Femur (tissue), 1 donor: ENCODE measurements at places on chromosomes 2 and 18.

DNA sequence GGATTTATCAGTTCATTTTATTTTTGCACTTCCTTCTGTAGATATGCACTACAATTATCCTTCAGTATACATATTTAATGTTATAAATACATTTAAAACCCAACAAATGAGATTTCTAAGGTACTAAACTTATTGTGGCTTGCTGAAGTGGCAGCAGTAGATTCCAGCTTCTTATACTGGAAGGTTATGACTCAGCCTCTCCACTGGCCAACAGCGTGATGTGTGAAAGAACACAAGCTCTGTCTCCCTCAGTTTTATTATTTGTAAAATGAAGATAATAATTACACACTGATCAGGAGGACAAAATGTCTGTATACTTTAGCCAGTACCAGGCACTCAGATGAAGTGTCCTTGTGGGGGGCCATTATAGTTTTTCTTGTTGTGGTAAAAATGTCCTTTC is 1147.1 kb downstream of the CNTNAP5 start:
- no peak for DNase-seq

- DNase-seq = no peak
Measured at GRCh38 chr18:46891742-46892214, 25.5 kb downstream of the PIAS2 start.

DNA sequence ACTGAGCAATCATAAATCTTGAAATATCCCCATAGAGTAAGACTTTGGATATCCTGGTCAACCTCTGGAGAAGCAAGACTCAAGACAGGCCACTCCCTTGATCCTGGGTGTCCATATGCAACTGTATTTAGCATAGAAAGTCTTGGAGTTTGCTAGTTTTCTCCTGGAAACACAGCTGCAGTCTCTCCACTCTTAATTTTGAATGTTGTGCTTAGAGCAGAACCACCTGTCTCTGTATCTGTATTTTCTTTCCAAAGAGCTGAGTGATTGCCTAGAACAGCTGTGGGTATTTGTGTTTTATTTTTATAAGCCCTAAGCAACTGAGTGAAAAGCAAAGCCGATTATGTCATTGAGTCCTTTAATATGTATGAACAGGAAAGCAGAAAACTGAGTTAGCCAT is 64.1 kb upstream of the ADAM23 start:
- DNase-seq = no peak

- no peak for DNase-seq
Measured at GRCh38 chr2:203559641-203560040, 24.5 kb upstream of the RAPH1 start.

DNA sequence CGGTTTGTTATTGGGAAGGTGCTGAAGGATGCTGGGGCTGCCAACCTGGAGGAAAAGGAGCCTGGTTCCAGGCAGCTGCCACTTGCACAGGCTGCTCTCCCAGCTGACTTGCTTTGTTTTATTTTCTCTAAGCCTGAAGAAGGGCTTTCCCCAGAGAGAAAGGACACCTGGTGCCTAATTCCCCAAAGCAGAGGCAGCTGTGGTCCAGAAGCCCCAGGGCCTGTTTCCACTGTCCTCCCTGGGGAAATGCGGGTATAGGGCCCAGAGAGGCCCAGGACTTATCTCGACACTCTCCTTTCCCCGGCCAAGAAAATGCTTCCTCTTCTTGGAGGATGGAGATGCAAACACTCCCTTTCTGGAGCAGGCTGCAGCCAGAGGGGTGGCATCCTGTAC is 30.1 kb downstream of the INO80C start:
- DNase-seq = peak; percentile 34

- no peak for DNase-seq
Measured at GRCh38 chr18:58400331-58400870, 228.5 kb downstream of the ALPK2 start.

DNA sequence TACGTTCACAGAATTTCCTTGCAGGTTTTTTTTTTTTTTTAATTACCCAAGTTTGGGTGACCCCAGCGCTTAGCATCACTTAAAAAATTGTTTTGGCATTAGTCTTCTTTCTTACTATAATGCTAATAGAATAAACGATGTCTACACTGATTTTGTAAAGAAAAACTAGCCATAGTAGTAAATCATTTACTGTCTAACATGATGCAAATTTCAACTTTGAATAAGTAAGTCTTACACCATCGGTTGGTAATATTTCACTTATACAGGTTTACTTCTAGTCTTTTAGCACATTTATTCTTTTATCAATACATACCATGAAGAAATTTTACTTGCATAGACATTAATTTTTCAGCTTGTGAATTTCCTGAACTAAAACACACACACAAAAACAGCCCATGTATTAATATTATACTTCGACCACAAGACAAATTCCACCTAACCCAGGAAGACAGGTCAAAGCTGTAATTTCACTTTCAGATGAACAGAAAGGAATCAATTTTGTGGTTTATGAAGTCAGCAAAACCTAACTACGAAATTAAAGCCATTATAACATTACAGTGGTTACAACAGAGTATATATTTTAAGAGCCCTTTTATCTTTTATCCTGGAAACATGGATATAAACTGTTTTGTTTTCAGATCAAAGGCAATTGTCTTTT is 1.9 kb downstream of the YES1 start:
- DNase-seq = no peak

GRCh38 chr2:237475704-237476141 is 11.3 kb upstream of the MLPH start:
- DNase-seq = no peak

- no peak for DNase-seq
Measured at GRCh38 chr2:28754321-28754720, 2.7 kb downstream of the PPP1CB start.

DNA sequence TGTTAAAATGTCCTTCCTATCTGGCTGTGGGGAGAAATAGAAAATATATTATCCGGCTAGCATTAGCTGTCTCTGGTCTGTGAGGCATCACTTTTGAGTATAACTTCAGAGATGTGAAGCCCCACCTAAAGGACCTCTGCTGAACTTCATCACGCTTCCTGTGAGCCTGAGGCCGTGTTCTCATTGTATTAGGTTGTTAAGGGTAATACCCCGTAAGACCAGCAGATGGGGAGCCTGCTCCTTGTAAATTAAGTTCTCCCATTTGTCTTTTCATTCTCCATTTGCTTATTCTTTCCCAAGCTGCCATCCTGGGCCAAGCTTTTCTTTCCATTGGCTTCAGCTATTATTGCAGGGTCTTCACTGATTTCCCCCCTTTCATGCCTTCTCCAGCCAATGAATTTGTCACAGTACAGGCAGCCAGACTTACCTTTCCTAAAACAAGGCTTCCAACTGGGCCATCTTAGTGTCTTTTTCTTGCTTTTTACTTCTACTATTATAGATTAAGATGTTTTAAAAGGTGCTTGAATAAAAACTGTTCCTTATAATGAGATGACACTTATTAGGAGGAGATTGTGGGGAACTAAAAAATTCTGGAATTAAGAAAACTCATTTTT is 12.4 kb downstream of the NIF3L1 start:
- DNase-seq = peak; percentile 74

- DNase-seq = no peak
Measured at GRCh38 chr2:180763263-180763989, 217.0 kb upstream of the UBE2E3 start.

- no peak for DNase-seq
Measured at GRCh38 chr2:219030177-219030940, 11.0 kb downstream of the CFAP65 start.

DNA sequence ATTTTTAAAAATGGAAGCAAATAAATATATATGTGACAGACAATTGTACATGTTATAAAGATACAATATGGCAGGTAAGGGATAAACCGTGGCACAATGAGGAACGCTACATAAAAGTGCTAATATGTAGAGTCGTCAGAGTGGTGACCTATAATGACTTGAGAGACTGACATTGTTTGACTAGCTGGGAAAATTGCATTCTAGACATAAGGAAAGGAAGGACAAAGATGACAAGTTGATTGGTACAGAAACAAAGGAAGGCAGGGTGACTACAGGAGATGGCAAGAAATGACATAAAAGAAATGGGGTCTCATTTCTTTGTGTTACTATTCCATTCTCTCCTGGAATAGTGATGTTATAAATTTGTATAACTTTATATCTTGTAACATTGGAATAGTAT is 420.4 kb downstream of the DSC3 start:
- DNase-seq = no peak

DNA sequence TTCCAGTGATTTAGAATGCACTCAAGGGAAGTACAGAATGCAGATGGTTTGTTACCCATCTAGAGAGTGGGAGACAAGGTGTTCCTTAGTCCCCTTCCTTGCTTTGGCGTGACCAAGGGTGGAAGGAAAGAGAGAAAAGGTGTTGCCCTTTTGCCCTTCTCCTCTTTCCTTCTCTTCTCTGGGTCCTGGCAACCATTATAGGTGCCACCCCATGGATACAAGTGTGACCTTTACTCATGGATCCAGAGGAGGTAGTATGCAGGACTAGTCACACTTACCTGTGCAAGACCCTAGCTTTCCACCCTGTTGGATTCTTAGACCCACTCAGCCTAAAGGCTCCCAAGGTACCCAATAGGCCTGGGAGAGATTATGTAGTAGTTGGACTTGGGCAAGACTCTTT is 11.6 kb upstream of the RBFA start:
- no peak for DNase-seq

- no peak for DNase-seq
Measured at GRCh38 chr2:16271231-16271896, 331.0 kb downstream of the MYCN start.

GRCh38 chr2:14717131-14717530 is 84.6 kb downstream of the LRATD1 start:
- DNase-seq = no peak

DNA sequence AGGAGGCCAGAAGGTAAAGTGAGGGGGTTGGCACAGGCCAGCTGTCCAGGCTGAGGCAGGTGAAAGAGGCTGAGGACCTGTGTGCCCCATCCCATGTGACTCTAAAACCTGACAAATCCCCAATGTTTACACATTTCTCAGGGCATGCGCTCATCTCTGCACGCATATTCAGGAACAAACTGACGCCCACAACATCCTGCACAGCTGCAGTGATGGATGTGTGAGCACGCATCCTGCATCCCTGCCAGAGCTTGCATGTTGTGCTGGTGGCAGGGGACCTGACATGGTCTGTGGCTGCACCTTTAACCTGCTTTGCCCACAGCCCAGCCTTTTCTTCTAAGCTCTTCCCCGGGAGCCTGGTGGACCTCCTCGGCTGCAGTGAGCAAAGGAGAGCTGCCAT is 83.1 kb downstream of the FBXO15 start:
- DNase-seq = no peak

- DNase-seq = no peak
Measured at GRCh38 chr2:20634507-20635112, 16.3 kb downstream of the HS1BP3 start.

- peak; percentile 83 for DNase-seq
Measured at GRCh38 chr2:121810959-121811853, 55.8 kb downstream of the TSN start.

- DNase-seq = no peak
Measured at GRCh38 chr18:21650311-21650710, 38.2 kb downstream of the SNRPD1 start.
